ENCODE measurements at places on chromosomes 2 and 18. TPM values are rescaled to one million over a fixed set of nuclear protein-coding genes. Genes with fewer than 3 reads are reported as not detected.

Gene MYOM1
- 2.3 TPM for total RNA-seq

Gene IL1F10
- not detected for total RNA-seq

Gene DSG2
- total RNA-seq = 3.3 TPM

Gene TNS1
- total RNA-seq = 3.1 TPM

Gene ANKRD62
- total RNA-seq = 0.16 TPM

Gene SGO2
- total RNA-seq = 4.8 TPM

Gene RAPH1
- 39.9 TPM for total RNA-seq

DNA sequence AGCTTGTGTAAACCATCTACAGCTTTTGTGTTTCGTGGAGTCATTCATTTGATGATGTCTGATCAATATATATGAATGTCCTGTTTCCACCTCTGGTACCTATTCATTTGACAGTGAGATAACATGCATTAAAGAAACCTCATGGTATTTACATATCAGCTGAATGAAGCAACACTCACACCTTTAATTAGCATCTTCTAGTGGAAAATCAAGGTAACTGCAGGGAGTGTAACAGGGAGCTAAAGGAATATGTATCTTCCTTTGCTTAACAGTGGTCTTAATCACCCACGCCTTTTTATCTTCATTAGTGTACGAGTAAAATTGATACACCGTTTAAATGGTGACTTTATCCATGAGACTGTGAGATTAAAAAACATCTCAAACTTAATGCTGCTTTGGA, 15.6 kb downstream of the SLC39A10 start:
- DNase-seq = no peak

- DNase-seq = peak; percentile 46
Observed at GRCh38 chr2:74845217-74845751, 11.4 kb downstream of the HK2 start.

DNA sequence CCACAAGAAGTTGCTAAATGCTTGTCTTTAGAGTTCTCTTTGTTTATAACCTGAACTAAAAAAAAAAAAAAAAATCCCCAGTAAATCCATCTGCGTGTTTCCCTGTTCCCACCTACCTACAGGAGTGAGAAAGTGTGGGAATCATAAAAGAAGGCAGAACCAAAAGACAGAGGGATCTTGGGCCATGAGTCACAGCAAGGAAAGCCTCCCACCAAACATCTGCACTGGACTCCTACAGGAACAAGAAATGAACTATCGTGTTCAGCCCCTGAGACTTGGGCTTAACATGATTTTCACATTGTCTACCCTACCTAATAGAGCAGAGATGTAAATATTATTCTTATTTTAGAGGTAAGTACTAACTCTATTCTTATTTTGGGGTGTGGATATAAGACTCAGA, 1761.2 kb upstream of the CELF4 start:
- DNase-seq = no peak

DNA sequence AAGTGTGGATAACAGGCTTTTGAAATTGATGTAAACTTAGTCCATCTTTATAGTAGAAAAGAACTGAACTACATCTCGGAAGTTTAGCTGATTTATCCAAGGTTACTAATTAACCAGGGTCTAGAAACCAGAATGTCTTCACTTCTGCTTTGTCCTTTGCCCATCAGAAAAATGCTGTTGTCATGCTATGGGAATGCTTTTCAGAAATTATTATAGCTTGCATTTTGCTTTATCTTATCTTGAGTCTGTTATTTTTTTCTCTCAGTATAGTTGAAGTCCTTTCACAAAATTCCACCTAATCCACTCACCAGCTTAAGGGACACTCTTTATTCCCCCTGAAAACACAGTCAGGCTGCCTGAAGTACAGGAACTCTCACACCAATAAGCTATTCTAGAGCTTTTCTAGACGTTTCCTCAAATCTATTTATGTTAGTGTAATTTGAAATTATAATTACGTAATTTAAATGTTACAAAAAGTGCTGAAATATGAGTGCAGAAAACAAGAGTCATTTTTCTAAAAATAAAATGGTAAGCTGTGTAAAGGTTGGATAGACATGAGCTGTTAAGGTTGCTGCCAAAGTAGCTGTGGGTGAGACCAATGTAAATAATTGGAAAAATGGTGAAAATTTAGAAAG, 456.3 kb downstream of the TGIF1 start:
- no peak for DNase-seq

- no peak for DNase-seq
Observed at GRCh38 chr2:230441227-230441897, 25.4 kb downstream of the SP100 start.

GRCh38 chr2:182642328-182642727, 73.7 kb upstream of the DNAJC10 start:
- DNase-seq = no peak

GRCh38 chr2:62719757-62720156, 14.2 kb downstream of the EHBP1 start:
- DNase-seq = no peak

DNA sequence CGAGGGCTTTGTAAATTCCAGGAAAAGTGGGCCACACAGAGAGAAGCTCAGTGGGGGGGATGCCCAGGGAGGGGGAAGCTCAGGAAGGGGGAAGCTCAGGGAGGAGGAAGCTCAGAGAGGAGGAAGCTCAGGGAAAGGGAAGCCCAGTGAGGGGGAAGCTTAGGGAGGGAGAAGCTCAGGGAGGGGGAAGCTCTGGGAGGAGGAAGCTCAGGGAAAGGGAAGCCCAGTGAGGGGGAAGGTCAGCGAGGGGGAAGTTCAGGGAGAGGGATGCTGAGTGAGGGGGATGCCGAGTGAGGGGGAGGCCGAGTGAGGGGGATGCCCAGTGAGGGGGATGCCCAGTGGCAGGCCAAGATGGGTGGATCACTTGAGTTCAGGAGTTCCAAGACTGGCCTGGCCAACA, 821 bp upstream of the CHRNG start:
- no peak for DNase-seq

GRCh38 chr18:74413836-74414235, 43.3 kb downstream of the DIPK1C start:
- DNase-seq = no peak

GRCh38 chr18:63578357-63578958, 8.7 kb upstream of the SERPINB13 start:
- DNase-seq = no peak

- DNase-seq = no peak
Observed at GRCh38 chr2:135839713-135840112, 2.7 kb upstream of the LCT start.

- no peak for DNase-seq
Observed at GRCh38 chr18:50518787-50519546, 40.9 kb upstream of the MAPK4 start.

DNA sequence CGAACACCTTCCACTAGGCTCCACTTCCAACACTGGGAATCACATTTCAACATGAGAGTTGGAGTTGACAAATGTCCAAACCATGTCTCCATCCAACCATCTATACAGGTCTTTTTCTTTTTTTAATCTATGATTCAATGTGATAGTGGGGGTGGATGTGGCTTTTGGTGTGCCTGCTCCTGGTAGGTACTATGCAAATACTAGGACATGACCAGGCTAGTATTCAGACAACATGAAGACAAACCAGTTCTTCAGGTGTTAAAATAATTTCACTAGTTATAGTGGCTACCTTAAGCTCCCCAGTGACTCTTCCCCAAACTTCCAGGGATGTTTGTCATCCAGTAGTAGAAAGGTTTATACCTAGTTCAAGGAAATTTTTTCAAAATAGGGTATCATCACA, 387.5 kb downstream of the CDH2 start:
- no peak for DNase-seq

GRCh38 chr18:55634545-55634944, 46.6 kb upstream of the TCF4 start:
- DNase-seq = no peak

- DNase-seq = no peak
Observed at GRCh38 chr2:68283419-68283812, 31.1 kb upstream of the PPP3R1 start.

DNA sequence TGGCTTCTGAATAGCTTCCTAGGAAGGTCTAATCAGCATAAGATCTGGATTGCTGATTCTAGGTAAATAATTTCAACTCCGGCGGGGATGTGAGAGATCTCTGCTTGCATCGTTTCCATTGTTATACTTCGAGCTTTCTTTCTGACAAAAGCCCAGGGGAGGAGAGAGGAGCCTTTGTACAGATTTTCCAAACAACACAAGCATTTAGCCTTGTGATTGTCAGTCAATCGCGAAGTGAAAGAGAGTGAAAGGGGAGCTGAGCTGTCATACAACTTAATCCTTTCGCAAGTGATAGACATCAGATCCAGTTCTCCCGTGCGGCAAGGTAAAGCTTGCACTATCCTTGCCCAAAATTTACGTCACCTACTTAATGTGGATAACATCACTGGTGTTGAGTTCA, 26.2 kb downstream of the RALB start:
- DNase-seq = no peak

DNA sequence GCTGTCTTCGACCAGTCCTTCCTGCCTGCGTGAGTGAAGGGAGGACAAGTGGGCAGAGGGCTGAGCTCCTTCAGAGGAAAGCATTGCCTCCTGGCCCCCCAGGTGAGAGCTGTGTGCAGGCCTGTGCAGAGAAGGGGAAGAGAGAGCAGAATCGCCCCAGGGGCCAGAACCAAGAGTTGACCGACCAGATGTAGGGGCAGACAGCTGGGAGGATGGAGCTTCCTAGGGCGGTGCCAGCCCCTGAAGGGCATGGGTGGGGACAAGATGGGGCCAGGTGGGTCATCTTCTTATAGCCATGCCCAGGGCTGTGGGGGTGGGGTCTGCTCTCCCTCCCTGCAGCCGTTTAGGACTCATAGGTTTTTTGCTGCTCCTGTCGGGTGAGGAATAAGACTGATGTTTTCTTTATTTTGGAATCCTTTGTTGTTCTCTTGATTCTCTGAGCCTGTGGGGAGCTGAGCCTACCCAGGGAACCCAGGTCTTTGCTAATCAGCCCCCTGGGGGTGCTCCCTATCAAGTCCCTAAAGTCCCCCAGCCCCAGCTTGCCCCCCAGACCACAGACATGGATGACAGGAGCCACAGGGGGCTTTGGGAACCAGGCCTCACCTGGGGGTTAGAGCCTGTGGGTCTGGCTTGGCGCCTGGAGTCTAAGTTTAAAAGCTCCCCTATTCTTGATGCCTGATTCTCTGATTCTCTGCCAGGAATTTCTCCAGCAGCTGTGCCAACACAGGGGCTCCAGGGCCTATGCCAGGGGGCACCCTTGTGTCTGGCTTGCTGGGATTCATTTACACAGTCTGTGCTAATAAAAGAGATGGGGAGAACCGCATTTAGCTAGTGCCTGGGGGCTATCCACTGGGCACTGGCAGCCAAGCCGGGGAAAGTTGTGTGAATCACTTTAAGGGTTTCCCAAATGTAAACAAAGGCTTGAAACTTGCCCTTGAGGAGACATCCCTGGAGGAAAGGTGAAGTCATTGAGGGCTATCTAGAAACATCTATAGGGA, 9.3 kb upstream of the EFHD1 start:
- no peak for DNase-seq

DNA sequence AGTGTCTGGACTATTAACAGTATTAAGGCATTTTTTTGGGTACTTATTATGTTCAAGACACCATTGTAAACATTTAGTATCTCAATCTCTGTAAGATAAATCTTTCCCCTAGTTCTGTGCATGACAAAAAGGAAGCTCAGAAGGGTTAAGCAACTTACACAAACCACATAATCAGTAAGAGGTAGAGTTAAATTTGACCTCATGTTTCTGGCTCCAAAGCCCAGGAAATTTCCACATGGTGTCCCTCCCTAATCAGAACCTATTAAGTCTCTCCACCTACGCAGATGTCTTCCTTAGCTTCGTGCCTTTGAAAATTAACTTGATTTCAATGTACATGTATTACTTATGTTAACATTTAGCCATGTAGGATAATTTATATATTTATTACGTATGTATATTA, 2.0 kb downstream of the MFSD6 start:
- no peak for DNase-seq

- no peak for DNase-seq
Observed at GRCh38 chr2:38496927-38497669, 105.6 kb downstream of the HNRNPLL start.

DNA sequence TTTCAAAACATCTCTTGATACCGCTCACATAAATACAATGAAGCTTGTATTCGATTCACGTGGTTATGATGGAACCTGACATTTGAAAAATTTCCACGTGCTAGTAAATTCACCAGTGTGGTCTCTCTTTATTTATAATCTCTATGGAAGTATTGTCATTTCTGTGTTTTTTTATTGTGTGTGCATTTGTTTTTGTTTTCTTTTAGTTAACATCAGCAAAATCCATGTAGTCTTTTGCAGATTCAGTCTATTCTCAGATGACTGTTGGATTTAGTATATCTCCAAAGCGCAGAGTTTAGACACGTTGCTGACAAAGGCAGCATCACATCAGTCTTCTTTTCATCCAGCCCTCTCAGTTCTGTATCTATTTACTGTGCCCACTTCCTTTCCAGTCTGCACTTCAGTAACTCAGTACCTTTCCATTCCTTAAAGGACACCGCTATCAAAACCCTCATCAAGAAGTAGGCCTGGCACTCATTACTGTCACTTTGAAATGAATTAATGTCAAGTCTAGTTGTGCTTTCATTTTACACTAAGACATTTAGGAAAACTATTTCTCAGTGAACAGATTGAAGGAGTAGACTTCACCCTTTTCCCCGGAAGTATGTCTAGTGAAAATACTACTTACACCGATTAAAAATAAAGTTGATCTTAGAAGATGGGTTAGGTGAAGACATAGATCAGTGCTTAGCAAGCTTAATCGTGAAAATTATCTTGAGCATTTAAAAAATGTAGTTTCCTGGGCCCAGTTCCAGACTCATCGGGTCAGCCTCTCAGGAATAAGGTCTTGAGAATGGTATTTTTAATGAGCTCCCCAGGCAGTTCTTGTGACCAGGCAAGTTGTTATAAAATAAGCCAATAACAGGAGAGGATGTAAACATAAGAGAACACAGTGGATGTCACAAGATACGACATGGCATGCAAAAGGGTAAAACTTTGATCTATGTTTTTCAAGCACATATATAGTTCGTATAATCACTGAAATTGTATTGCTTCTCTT, 506.8 kb upstream of the ZEB2 start:
- DNase-seq = no peak

GRCh38 chr2:80377071-80377470, 72.5 kb upstream of the LRRTM1 start:
- no peak for DNase-seq

DNA sequence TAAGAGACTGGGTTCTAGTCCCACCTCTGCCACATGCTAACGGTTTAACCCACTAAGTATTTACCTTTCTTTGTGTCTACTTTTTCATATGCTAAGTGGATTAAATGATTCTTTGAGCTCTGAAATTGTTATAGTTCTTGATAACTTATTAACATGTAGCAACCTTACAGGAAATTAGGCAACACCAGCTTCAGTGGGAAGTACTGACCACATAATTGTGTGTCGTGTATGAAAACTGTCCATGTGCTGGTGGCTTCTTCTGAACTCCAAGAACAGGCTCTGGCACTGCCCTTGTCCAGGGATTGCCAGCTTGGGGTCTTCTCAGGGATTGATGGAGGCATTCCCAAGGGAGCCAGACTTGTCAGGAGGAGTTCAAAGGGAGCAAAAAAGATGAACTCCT, 427.7 kb downstream of the TGIF1 start:
- DNase-seq = no peak

- DNase-seq = no peak
Observed at GRCh38 chr18:9329471-9329870, 5.1 kb upstream of the TWSG1 start.
